Activated T-cell treated with anti-CD3 and anti-CD28 coated beads for 48 hours (primary cell): ENCODE measurements at places on chromosomes 11 and 22.

- no peak for DNase-seq
Measured at GRCh38 chr11:75341612-75342011, 9.8 kb downstream of the ARRB1 start.

DNA sequence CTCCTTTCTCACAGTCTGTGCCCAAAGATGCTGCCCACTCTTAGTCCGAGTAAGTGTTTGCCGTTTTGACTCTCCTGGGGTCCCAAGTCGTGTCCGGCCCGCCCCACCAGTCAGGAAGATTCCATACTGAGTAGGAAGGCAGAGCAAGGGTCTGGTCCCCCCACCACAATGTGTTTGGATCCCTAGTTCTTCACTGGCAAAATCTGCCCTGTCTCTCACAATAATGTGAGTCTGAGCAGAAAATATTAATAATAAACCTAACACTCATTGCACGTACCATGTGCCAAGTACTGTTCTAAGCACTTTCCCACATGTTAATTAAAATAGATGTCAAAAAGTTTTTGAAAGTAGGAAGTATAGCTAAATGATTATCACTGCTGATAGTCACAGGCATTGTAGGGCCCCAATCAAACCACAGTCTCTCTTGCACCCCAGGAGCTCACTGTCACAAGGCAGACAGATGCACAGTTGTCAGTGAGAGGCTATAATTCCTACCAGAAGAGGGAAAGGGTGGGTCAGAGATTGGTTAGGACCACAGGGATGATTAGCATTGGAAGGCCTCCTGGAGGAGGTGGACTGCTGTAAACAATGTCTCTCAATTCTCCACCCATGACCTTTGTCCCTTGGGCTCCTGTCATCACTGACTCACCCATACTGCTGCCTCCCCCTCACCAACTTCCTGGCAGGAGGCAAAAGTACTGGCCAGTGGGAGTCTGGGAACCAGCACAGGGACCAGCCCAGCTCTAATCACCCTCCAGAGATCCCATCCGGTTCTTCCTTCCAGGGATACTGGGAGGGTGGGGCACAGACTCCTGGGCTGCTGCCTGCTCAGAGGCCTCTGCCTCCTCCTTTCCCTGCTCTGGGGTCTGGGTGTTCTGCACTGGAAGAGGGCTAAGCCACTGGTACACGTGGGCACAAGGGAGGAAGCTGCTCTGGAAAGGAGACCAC, 1.0 kb upstream of the POLD4 start:
- no peak for DNase-seq

DNA sequence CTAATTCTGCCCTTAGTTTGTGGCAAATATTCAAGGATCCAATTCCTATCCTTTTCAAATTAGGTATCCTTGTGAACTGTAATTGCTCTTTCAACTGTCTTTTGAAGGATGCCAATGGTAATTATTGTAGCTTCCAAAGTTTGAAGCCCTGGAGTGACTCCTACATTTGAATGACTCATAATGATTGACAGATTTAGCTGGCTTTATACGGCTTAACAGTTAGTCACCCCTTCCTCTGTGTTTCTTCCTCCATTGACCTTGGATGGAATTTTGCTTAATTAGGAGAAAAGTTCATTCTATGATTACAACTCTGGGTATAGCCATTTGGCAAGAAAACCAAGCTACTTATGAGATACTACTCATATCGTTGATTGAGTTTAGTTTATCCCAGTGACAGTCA, 639.3 kb upstream of the KIRREL3 start:
- no peak for DNase-seq

- DNase-seq: no peak
Measured at GRCh38 chr11:79321263-79321662, 119.6 kb downstream of the TENM4 start.

- no peak for DNase-seq
Measured at GRCh38 chr11:121657146-121657545, 204.4 kb upstream of the SORL1-AS1 start.

DNA sequence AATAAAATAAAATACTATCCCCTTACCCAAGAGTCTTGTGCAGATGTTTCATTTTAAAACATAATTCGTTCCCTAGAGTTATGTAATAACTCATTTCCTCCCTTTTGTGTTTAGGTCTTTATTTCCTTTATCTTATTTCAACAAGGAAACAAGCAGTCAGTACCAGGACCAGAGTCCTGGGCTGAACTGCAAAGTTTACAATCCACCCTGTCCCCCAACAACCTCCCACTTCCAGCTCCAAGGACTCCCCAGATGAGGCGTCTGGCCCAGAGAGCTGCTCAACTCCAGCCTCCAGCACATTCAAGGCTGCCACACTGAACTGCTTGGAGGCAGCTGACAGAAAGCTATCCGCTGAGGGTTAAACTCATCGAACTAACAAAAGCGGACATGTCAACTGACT, 4.5 kb downstream of the POLDIP3 start:
- no peak for DNase-seq

- DNase-seq: no peak
Measured at GRCh38 chr11:108914981-108915380, 250.1 kb downstream of the DDX10 start.
